ENCODE measurements at places on chromosomes 6 and 20.

DNA sequence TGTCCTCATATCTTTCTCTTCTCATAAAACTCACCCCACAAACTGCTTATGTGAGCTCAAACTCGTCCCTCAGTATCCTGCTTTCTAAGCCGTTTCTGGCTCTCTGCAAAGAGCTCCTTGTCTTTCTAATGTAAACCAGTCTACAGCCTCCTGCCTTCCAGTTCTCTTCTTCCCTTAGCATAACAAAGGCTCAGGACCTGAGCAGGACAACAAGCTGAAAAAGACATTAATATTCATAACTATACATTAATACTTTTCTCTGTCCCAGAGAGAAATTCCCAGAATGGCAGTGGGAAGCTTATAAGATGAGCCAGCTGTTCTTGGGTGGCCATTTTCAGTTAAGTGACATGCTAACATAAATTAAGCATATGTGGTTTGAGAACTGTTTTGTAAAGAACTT, 207.0 kb upstream of the TCF21 start:
- DNase-seq = no peak

- no peak for DNase-seq
Measured at GRCh38 chr6:158756126-158756525, 63.0 kb downstream of the EZR start.

DNA sequence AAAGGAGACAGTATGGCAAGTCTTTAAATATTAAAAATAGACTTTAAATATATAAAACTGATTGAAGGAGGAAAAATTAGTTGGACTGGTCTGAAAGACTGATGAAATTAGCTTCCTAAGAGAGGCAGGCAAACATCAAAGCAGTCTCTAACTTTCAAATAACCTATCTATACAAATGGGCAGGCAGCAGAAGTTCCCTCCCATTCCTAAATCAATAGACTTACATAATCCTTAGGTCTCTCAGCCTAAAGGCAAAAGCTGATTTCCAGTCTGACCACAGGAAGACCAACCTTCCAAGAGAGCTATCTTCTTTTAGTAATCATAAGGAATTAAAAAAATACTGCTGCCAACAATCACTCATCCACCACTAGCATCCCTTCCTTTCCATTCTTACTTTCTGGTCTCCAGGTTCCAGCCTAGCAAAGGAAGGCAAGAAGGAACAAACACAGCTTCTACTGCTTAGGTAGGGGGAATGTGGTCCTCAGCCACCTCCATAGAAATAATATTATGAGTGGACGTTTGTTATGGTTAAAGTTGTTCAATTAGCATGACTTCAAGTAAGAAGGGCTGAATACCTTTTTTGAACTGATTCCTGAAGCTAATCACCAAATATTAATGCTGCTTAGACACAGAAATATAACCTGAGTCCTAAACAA, 44.1 kb downstream of the SESN1 start:
- no peak for DNase-seq

DNA sequence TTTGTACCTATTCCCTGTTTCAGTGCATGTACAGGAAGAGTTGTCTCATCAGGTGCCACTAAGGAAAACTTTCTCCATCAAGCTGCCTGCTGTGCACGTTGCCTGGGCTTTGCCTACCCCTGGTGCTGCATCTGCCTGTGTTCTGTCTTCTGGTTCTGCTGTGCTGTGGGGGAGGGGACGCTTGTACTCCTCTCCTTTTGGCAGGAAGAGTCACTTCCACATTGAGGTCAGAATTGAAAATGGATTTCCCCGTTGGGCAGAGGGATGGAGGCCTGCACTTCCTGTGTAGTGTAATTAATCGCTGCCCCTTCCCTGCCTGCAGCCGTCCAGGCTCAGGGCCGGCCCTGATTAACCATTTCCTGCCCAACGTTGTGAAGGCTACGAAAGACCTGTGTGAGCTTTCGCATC, 153.3 kb downstream of the SCML4 start:
- no peak for DNase-seq

DNA sequence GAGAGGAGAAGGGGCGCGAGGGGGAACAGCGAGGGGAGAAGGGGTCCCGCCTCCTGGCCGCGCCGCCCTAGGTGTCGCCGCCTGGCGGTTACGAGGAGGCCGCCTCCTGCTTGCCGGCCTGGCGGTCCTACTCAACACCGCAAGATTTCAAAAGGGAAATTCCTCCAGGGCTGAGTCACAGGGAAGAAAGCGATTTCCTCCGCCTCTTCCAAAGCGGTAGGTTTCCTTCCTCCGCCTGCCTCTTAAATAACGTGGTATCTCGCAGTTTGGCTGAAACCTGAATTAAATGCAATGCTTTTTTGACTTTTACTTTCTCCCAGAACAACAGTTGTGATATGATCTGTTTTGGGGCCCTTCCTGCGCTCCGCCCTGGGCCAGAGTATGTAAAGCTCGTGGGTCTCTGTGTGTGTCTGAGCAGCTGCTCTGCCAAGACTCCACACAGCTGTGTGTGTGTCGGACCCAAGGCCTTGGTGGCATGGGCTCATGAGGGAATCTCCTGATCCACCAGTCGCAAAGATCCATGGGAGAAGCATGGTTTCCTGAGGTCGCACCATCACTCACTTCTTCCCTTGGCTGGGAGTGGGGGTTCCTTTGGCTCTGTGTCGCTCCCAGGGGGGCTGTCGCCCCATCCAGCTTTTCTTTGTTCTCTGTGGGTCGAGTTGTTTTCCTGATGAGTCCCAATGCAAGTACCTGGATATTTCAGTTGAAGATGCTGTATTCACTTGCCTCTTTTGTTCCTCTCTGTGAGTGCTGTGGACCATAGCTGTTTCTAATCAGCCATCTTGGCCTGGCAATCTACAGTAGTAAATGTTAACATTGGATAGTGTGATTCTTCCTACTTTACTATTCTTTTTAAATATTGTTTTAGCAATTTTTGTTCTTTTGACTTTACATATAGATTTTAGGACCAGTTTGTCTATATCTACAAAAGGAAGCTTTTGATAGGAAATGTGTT, 31.6 kb upstream of the NOTCH4 start:
- DNase-seq = peak; percentile 79

- no peak for DNase-seq
Measured at GRCh38 chr6:14660806-14661579, 543.4 kb downstream of the CD83 start.

DNA sequence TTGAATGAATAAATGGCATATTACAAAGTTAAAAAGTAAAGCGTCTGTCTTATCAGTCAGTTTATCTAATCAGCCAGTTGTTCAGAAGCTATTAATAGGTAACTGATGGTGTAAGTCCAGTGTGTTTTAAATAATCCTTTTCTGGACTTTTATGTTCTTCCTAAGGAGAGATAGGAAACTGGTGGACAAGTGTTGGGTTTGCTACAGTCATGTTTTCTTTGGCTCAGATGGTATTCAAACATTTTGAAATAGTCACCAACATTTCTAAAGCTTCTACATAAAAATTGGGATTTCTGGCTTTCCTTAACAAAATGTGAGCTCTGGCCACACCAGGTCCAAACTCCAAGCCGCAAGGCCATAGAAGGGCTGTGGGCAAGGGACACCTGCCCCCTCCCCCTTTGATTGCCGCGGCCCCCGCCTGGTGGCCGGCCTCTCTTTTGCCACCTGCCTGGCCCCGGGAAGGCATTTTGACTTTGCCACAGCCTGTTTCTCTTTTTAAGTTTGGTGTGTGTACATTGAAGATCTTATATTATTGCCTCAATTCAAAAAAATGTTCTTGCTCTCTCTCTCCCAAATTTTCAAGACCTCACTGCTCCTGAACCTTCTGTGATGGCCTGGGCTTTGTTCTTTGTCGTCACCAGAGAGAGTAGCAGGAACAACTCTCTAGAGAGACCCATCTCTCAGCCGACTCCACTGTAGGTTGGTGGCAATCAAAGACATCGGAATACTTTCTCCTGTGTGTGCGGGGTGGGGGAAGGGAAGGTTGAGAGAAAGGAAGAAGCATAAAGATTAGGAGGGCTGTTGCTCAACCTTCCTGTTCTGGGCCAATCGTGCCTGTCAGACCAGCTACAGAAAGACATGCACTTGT, 84.0 kb upstream of the ZNF217 start:
- DNase-seq = peak; percentile 34

- no peak for DNase-seq
Measured at GRCh38 chr6:154821638-154822037, 88.4 kb downstream of the SCAF8 start.

DNA sequence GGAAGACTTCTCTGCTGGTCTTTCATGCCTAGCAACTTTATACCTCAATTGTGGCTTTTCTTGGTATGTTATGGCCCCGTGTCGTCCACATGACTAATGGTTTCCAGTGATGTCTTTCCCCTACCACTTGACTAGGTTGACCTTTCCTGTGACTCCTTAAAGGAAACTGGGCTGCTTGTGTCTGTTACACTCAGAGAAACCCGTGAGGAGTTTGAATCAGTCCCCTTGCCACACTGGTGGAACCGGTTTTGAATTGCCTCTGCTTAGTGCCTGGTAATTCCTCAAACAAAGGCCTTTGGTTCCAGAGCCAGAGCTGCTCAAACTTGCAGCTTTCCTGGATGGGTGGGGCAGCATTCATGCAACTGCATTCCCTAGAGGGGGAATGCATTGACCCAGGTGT, 21.9 kb downstream of the ECT2L start:
- no peak for DNase-seq

DNA sequence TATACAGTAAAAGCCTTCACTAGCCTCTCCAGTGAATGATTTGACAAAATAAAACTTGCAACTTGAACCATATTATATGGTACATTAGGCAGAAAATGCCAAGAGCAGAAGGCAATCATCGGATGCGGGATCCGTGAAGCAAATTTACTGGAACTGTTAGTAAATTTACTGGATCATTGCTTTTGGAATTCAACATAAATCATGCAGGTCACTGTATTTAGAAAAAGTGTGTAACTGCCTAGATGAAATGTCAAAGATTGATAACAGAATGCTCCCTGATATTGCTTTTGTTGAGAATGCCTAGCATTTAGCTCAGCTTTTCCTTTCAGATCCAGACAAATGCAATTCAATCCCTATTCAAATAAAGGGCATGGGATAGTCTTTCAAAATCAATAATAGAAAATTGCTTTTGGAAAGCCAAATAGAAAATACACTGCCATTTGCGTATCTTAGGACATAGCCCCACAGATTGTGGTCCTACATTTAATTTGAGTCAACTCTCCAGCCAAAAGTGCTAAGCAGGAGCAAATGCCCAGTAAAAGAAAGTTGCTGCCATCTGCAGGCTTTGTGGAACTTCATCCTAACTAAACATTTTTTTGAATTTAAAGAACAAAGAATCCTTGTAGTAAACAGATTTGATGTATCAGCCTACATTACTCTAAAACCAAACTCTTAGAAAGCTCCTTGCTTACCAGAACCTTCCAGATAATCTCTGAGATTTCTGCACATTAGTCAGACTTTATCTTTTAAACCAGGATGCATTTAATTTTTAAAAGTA, 109.5 kb upstream of the HSF2 start:
- DNase-seq = no peak

- no peak for DNase-seq
Measured at GRCh38 chr6:91462241-91462640, 875.4 kb upstream of the MAP3K7 start.

GRCh38 chr6:148494226-148494625, 151.6 kb downstream of the SASH1 start:
- DNase-seq = no peak

GRCh38 chr6:56714982-56715456, 72.3 kb upstream of the DST start:
- DNase-seq = no peak

DNA sequence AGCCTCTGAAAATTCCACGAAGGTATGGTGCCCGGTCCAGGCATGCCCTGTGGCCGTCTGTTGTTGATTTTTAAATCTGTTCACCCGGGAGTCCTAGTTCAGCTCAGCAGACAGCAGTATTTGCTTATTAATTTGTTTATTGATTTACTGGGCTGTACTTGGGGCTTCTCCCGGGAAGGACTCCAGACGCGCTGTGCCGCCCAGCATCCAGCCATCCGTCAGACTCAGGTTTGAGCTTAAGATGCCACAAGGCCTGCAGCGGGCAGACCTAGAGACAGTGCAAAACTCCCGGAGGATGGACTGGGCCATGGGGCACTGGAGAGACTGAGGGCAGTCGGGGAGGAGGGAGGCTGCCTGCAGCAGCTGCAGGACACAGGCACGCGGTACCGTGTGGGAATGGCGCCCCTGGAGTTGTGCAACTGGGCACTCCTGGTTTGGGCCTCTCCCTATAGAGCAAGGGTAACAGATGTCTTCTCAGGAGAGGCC, 17.3 kb upstream of the CCDC167 start:
- DNase-seq = no peak

- no peak for DNase-seq
Measured at GRCh38 chr6:157503018-157503747, 122.2 kb downstream of the ZDHHC14 start.

DNA sequence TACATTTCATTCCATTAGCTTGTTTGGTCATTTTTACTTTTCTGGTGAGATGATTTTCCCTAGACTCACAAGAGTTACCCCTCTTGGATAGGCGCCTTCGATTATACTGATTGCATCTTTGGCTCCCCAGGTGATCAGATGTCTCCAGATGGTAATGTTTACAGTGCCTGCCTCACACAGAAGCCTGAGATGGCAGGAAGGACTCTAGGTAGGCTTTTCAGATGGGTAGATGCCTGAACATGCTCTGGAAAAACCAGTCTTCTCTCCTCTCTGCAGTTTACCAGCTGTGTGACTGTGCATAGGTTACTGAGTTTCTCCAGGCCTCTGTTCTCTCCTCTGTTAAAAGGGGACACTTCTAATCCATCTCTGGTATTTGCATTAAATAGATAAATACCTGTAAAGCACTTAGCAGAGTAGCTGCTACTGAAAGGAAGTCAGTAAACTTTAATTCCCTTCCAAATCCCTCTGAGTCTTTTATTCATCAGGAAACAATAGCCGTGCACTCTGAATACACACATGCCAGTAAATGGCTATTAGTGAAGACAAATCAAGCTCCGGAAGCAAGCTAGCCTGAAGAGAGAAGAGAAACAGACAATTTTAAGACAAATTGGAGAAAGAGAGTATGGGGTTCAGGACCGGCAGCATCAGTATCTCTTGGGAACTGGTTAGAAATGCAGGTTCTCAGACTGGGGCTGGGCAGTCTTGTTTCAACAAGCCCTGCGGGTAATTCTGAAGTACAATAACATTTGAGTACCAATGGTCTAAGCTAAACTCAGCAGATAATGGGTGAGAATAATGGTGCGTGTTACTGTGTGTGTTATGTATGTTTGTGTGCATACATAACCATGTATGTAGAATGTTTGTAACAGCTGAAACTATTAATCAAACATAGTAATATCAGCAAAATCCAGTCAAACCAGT, 139.4 kb downstream of the UST start:
- DNase-seq = no peak

- no peak for DNase-seq
Measured at GRCh38 chr6:25024821-25025220, 89.1 kb upstream of the RIPOR2 start.

DNA sequence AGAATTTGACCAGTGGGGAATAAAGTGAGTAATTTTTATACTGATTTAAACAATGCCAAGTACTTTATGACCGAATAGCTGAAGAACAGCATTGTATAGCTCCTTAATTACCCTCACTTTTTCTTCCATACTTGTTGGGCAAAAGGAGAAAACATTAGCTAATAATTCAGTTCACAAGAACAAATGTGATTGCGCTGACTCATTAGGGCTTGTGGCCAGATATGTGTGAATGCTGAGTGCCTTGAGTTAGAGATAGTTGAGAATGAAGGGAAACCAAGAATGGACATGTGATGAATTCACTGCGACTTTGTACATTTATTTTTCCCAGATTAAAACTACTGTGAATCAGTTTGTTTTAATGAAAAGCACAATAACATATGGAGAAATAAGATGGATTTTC, 669.4 kb downstream of the TFAP2A start:
- DNase-seq = no peak

- DNase-seq = no peak
Measured at GRCh38 chr6:114690625-114691024, 347.8 kb upstream of the HS3ST5 start.

Measured in ovary (tissue), 10 donors.